ENCODE measurements at places on chromosomes 2 and 18.

DNA sequence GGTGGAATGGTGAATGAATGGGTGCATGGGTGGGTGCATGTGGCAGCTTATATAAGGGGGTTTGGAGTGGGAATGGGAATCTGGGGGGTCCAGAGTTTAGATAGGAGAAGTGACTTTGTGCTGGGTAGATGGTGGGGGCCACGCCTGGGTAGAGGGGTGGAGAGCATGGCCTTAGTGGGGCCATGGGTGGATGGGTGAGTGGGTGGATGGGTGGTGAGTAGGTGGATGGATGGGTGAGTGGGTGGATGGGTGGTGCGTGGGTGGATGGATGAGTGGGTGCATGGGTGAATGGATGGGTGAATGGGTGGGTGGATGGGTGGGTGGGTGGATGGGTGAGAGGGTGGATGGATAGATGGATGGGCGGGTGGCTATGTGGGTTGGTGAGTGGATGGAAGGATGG is 53.9 kb downstream of the MYO7B start:
- no peak for DNase-seq

- DNase-seq, result no peak
Measured at GRCh38 chr2:173079973-173080860, 4.6 kb downstream of the MAP3K20 start.

- no peak for DNase-seq
Measured at GRCh38 chr2:2269426-2269825, 61.6 kb downstream of the MYT1L start.

DNA sequence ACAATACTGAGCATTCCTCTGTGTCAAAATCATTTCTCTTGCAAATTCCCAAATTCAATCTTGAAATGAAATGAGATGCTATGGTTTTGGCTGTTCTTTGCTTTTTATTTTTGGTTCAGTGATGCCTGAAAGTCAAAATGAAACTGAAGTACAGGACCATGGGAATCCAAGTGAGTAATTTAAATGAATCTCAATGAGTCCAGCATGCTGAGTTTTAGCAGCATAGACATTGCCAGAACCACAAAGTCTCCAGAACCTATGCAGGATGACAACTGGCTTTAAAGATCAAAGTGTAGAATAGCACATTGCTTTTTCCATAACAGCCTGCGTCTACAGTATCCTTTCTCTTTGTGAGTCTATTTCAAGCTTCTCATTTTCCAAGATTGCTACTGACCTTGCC is 1050.7 kb upstream of the PIK3C3 start:
- DNase-seq, result no peak

GRCh38 chr2:130393318-130393910 is 37.6 kb downstream of the PTPN18 start:
- DNase-seq, result no peak

DNA sequence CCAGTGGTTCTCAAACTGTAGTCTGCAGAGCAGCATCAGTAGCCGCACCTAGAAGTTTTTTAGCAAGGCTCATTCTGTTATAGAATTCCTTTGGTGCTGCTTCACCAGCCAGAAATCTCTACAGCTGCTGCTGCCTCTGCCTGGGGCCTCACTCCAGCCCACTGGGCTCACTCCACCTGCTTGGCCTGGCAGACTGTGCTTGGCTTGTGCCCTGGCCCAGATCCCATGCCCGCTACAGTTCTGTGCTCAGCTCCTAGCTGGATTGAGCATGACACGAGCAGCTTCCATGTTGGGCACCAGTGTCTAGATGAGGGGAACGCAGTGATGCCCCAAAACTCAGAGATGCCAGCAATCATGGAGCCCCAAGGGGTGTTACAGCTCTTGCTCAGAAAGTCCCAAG is 22.6 kb downstream of the MAPK4 start:
- no peak for DNase-seq

- DNase-seq, result no peak
Measured at GRCh38 chr2:106299696-106300095, 105.6 kb upstream of the UXS1 start.

DNA sequence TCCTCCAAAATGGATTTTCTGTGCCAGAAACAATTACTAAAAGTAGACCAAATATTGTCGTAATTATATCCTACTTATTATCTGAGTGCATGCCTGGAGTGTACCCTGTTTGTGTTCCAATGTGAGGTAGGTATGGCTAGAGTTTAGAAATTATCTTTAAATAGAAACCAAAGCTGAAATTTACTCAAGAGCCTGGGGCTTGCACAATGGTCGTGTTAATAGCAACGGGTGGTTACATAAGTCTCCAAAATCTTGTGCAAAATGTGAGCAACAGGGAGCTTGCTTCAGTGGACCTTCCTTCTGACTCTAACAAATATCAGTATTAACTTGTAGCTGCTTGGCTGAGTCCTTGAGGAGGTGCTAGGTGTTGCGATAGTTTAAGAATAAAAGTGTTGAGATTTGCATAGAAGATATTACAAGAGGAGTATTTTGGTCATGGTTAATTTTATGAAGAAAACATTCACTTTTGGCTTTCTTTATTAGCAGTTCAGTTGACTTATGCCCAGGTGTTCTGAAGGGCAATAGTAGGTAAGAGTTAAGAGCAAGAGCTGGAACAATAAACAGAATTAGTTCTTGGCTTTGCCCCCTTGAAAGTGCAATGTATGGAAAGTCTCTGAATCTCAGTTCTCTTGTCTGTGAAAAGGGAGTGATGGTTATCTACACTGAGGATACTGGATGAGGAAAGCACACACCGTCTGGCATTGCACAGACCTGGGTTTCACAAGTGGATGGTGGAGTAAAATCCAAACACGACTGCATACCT is 4.6 kb downstream of the CXCR4 start:
- no peak for DNase-seq

DNA sequence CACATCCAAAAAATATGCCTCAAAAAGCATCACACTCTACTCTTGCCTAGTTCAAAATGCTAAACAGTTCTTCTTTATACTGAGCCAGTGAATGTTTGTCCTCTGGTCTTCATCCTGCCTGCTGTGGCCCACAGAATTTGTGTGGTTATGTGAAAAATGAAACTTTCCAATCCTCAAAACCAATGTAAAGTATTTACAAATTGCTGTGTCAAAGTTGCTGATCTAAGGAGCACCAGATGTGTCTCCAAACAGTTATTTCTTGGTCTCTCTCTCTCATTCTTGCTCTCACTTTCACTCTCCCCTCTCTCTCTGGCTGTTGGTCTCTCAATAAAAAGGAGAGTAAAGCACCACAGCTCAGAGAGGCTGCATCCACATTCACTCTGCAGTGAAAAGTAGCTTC is 23.0 kb downstream of the EPHA4 start:
- no peak for DNase-seq

DNA sequence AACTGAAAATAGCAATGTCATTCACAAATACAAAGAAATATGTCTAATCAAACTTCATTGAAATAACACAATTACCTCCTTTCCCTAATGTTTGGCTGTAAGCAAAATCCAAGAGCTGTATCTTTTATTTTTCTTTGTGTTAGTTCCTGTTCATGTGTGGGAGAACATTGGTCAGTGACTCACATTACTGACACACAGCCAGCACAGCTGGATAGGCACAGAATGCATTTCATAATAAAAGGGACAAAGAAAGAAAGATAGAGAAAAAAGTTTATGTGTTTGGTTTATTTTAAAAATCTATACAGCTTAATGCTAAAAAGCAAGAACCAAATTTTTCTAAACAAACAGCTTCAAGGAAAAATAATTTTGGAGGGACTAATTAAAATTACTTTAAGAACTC is 185.6 kb upstream of the COL3A1 start:
- DNase-seq, result no peak

- no peak for DNase-seq
Measured at GRCh38 chr2:127176371-127177311, 43.5 kb downstream of the CYP27C1 start.

GRCh38 chr2:96839875-96840850 is 3.7 kb downstream of the ANKRD23 start:
- no peak for DNase-seq

DNA sequence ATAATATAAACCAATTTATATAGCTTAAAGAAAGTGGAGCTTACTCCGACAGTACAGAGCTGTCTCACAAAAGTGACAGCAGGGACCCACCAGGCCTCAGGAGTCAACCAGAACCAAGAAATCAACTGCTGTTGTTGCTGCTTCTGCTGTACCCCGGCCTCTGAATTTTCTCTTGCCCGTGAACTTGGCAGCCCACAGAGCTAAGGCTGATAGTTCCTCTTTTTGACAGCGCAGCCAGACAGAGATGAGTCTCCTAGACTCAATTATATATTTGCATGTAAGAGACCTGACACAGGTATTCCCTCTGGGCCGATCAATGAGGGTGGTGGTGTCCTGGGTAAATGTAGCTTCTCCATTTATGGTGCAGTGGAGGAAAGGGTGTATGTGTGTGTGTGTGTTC is 109.4 kb downstream of the KCTD1 start:
- DNase-seq, result no peak

- DNase-seq, result no peak
Measured at GRCh38 chr2:62801110-62801509, 95.6 kb downstream of the EHBP1 start.

DNA sequence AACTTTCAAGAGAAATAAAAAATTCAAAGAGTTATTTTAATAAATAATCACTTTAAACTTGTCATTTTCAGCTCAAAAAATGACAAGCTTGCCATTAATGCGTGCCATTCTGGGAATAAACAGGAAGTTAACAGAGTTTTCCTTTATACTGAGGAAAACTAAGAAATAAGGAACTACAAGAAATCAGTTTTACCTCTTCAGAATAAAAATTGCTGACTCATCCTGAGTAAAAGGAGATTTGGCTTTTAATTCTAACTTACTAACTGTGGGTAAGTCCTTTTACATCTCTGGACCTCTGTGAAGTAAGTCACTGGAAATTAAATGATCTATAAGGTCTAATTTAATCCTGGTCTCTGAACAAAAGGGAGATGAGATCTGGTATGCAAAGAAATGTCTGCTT is 16.1 kb downstream of the CEBPZ start:
- DNase-seq, result no peak

DNA sequence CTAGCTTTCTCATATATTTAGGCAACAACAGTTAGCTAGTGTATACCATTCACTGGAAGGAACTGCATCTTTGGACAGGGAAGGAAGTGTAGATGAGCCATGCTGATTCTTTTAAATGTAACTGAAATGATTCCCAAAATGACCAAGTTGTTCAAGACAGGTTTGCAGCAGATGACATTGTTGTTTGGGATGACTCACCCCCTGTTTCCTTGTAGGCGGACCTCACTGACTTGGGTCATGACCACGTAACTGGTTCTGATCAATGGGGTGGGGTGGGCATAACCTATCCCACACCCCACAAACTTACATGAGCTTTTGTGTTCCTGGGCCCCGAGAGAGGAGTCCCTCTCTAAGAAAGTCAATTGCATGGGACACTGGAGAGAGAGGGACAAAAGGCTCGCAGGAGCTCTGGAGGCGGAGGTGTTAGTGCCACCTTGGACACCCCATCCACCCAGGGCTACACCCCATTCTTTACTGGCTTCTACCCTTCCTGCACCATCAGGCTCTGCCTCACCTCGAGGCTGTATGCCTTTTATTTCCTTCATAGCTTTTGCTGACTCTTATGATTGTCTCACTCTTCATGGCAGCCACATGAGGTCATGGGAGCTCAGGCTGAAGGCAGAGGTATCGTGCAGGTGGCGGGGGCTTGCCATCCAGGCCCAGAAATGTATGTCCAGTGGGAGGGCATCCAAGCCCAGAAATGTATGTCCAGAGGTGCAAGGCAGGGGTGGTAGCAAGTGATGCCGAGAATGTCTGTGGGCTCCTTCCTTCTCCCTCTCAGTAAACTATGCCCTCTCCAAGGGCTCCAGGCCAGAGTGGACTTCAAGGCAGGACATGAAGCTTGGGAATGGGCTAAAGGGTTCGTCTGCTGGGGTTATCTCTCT is 108.0 kb downstream of the TWIST2 start:
- DNase-seq, result no peak

DNA sequence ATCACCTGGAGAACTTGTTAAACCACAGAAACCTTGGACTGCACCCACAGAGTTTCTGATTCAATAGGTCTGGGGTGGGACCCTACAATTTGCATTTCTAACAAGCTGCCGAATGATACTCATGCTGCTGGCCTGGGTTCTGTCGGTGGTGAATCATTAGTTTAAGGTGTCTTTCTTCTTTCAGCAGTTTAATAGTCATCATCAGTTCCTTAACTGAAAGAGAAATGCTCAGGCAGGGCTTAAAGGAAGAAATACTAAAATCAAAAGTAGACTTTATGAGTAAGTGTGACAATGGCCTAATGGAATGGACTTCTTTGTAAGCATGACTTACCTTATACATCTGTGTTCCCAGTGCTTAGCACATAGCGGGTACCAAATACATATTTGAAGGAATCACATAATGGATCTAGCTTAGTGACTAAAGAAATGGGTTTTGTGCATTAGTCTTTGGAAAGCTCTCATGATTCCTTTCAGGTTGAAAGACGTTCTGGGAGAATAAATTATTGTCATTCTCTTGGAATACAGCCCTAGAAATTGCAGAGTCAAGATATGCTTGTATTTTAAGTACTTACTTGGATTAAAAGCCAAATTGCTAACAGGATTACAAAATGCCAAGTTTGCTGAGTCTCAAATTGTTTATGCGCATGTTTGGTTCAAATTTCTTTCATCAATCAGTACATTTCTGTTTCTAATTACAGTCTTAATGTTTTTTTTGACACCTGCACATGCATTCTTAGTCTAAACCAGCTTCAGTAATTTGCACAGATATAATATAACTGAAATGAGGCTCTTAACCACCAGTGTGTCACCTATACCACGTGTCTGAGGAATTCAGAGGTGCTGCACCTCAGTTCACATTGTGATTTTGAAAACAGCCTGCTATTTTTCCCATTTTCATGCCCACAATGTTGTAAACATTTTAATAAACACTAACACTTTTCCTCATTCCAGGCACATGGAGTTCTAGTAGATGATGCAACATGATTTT is 220.3 kb upstream of the NRP2 start:
- DNase-seq, result no peak

DNA sequence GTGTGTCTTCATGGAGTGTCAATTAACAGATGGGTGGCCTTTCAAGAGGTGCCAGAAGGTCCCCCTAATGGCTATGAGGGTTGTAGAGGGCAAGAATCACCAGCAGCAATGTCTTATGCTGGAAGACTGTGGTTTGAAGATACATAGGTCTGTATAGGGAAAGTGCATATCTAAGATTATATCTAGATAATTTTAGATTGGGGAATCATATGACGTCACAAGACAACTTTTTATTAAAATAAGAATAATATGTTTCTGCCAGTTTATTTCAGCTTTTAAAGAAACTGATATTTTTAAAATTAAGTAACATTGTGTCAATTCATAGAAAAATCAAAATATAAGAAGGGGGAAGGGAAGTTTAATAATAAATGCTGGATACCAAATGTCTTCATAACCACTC is 162.3 kb downstream of the TTN start:
- DNase-seq, result no peak

- DNase-seq, result no peak
Measured at GRCh38 chr2:191836853-191837769, 9.8 kb downstream of the CAVIN2 start.
